ENCODE measurements at places on chromosomes 12 and 14. TPM values are rescaled to one million over a fixed set of nuclear protein-coding genes. Genes with fewer than 3 reads are reported as not detected.
A peak's percentile ranks its signal among the peaks of the same experiment; 100 is the strongest.

Gene KRT77
- not detected for total RNA-seq

Gene MYF6
- total RNA-seq: not detected

Gene NELL2
- 4.6 TPM for total RNA-seq

Gene PROX2
- not detected for total RNA-seq

Gene CLEC6A
- not detected for total RNA-seq

Gene RNFT2
- total RNA-seq: 2.3 TPM

- peak; percentile 66 for DNase-seq
Measured at GRCh38 chr12:51959211-51959610, 7.7 kb downstream of the ACVR1B start.

DNA sequence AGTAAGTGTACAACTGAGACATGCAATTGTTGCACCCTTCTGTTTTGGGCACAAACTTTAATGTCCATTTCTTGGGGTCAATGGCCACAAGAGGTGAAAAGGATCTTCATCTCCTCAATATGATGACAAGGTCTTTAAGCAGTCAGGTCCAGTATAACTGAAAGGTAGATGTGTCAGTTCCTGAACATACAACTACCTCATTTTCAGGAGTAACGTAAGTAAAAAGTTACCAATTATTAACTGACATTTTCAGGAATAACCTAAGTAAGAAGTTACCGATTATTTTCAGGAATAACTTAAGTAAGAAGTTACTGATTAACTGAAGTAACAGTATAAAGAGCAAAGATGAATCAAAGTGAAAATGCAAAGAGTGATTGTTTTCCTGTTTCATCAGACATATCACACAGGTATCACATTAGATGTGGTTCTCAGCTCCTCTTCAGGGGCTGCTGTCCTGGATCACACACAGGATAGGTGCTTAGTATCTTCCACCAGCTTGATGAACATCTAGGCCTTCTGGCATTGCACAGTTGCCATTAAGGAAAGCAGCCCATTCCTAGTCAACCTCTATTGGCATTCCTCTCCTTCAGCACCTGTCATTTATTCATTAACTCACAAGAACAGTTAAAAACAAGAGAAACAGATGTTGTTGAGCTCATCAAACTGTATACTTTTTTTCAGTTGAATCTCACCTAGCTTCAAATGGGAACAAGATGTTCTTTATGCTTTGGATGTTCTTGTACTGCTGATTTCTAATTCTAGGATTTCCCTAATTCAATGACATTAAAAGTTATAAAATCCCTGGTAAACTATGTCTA is 200.0 kb downstream of the FOXG1 start:
- no peak for DNase-seq

- no peak for DNase-seq
Measured at GRCh38 chr12:1130571-1130970, 139.5 kb downstream of the ERC1 start.

- peak; percentile 99 for DNase-seq
Measured at GRCh38 chr12:122090759-122091515, 12.4 kb downstream of the MLXIP start.

DNA sequence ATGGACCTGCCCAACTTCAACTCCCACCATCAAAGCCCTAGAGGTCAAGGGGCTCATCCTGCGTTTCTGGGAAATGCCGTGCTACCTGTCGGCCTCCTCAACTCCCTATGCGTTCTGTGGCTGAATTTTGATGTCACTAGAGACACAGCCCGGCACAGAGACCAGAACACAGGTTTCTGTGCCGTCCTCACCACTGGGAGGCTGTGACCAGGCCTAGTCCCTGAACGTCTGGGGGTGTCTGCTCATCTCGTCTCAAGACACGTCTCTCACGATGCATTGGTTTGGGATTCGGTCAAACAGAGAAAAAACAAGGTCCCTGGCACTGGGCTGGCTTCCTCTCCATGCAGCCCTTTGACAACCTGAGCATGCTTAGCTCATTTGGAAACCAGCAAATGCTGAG is 33.5 kb downstream of the SLC15A4 start:
- no peak for DNase-seq

DNA sequence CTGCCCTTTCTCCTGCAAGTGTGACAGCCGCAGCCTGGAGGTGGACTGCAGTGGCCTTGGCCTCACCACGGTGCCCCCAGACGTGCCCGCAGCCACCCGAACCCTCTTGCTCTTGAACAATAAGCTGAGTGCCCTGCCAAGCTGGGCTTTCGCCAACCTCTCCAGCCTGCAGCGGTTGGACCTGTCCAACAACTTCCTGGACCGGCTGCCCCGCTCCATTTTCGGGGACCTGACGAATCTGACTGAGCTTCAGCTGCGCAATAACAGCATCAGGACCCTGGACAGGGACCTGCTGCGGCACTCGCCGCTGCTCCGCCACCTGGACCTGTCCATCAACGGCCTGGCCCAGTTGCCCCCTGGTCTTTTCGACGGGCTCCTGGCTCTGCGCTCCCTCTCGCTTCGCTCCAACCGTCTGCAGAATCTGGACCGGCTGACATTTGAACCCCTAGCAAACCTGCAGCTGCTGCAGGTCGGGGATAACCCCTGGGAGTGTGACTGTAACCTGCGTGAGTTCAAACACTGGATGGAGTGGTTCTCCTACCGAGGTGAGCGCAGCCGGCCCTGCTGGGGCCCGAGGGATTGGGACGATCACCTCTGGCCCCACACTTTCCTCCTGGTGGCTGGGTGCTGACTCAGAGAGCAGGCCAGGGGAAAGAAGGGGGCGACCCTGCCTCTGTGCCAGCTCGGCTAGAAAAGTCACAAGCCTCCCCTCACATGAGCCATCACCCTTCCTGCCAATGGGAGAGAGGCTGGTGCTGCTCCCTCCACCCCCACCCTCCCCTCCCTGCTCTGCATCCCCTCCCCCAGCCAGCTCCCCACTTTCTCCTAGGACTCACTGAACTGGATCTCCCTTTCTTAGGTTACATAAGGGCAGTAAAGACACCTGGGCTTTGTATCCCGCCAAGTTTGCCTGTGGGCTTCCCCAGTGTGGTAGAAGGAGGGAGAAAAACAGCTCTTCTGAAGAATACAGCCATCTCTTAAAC is 10.9 kb downstream of the LRTM2 start:
- DNase-seq: peak; percentile 63

GRCh38 chr12:132428936-132429601 is 60.9 kb upstream of the FBRSL1 start:
- no peak for DNase-seq

DNA sequence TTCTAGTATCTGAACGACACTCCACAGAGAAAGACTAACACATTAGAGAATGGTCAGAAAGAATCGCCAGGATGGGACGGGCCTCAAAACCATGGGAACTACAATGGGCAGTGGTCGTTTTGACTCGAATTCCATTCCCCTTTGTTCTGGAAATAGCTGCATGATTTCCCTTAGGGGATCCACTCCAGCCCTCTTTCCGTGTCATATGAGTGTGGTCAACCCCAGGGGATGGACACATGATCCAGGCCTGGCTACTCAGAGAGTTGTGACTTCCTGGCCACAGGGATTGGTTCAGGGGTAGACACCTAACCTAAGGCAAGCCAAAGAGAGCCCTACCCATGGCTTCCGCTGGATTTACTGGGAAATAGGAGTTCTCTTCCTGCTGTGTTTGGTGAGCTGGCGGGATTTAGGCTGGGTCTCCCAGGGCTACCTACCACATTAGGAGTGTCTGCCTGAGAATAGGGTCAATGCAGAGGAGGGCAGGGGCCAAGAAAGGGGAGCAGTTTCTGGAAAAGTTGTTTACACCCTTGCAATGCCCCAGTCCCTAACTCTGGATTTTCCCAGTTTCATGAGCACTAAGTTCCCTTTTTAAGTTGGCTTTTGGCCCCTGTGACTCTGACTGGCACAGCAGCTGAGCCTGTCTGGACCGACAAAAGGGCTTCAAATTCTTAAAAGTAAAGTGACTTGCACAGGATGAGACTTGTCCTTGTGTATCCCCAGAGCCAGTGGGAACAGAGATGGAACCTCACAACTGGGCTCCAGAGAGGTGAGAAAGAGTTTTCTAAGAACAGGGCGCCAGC is 28.1 kb upstream of the GPATCH2L start:
- no peak for DNase-seq

DNA sequence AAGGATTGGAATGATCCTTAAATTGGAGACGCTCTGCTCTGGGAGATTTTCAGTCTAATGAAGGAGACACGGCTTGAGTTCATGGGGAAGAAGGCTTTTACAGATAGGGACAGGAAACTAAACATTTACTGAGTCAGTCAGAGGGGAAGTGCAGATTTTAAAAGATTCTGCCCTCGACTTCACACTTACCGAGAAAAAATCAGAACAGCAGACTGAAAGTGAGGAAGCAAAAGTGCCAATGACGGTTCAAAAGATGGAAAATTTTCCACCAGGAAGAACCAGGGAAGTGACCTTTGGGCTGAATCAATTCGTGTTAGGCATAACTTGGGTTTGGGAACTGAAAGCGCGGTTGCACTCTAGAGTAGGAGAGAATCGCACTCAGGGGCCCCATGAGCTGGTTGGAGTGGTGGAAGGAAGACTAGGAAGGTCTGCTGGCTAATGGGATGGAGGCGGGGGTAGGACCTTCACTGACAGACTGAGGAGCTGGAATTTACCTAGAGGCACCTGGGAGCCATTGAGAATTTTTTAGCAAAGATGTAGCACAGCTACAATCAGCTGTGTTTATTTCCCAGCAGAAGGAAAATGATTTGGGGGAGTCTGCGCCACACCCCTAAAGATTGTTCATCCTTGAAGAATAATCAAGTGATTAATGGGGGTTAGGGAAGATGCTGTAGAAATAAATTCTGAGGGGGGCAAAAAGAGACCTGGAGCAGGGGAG is 1.2 kb downstream of the KCNK13 start:
- DNase-seq: no peak

- no peak for DNase-seq
Measured at GRCh38 chr12:16329594-16329993, 17.9 kb upstream of the MGST1 start.

DNA sequence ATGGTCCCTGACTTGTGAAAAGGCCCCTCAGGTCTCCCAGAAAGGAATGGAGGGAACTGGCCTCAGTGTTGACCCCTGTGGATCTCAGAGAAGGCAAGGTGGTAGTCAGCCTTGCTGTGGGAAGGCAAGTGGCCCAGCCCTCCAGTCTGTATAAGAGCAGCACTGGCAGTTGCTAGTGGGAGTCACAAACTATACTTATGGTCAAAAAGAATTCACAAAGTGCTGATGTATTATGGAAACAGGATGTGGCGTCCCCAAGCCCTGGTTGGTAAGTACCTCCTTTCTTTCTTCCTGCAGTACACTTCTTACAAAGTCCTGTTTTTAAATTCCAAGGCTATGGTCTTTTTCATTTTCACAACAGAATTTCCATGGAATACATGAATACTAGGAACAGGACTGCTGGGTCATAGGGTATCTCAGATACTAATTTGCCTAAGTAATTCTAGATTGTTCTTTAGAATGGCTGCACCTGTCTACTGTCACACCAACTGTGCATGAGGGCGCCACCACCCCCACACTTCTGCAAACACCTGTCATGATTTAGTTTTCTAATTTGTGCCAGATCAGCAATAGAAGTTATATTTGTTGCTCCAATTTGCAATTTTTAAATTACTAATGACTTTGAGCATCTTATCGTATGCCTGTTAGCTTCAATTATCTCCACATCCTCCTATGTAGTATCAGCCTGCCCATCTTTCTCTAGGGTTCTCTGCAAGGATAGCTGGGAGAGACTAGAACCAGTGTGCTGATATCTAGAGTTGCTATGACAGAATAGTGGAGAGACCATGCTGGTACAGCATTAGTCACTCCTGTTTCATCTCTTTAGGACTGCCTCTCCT is 40.7 kb upstream of the TMEM263 start:
- no peak for DNase-seq

DNA sequence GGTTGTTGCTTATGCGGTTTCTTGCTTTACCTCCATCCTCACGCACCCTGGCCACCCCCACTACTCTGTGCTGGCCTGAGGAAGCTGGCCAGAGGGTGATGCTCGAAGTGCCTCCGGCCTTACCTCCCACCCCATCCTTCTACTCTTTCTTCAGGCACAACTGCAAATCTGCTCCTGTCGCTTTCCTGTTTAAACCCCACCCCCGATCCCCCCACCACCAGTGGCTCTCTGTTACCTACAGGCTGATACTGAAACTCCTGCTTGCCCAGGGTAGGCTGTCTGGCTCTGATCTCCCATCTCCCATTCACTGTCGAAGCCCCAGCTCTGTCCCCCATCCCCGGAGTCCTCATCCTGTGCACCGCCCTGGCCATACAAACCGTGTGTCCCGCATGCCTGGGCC is 111.5 kb downstream of the PRMT8 start:
- DNase-seq: no peak

- no peak for DNase-seq
Measured at GRCh38 chr12:95415451-95415850, 58.5 kb upstream of the METAP2 start.

- no peak for DNase-seq
Measured at GRCh38 chr12:109828754-109829511, 4.3 kb downstream of the TRPV4 start.

- no peak for DNase-seq
Measured at GRCh38 chr12:74076918-74077317, 460.7 kb upstream of the ATXN7L3B start.

GRCh38 chr14:48936849-48937248 is 649.3 kb downstream of the RPS29 start:
- DNase-seq: no peak

GRCh38 chr12:45232756-45233372 is 17.0 kb downstream of the ANO6 start:
- peak; percentile 96 for DNase-seq

DNA sequence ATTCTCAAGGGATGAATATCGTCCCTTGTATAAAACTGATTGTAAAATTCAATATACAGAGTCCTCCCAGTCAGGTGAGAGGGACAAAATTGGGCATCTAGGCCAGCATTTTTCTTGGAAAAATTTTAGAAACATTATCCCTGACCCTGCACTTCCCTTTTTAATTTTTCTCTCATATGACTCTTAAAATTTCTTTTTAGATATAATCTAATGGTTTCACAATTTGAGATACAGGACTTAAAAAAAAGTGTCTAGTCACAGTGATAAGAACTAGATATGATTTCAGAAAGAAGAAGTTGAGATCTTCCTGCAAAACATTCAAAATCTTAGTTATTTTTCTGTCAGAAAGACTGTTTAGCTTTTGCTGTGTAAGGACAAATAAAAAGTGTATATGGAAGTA is 270.8 kb upstream of the PPFIA2 start:
- DNase-seq: no peak

GRCh38 chr12:99146730-99147129 is 500.8 kb upstream of the GARIN6 start:
- no peak for DNase-seq

- DNase-seq: no peak
Measured at GRCh38 chr14:103360548-103360947, 24.7 kb upstream of the MARK3 start.

GRCh38 chr14:55454264-55455002 is 14.0 kb upstream of the TBPL2 start:
- DNase-seq: peak; percentile 71

DNA sequence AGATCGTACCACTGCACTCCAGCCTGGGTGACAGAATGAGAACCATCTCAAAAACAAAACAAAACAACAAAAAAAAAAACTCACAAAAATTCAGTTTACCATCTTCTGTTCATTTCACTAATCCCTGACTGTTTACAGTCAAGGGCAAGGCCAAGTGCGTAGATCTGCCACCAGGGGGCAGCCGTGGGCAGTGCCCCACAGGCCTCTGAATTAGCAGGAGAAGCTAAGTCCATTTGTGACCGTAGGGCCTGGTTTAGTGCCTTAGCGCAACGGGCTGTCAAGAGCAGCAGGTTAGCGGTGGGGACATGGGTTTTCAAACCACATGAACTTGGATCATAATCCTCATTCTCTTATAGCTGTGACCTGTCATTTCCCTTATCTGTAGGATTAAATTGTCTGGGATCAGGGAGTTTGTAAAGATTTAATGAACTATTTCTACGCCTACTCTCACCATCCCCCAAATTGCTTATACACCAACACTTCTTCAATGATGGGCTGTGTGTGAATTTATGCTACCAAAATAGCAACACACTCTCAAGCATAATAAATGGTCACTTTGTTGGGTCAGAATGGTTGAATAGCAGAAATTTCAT is 49.0 kb downstream of the KCTD10 start:
- peak; percentile 87 for DNase-seq
